RKO (cell line): ENCODE measurements at places on chromosomes 2 and 18.

DNA sequence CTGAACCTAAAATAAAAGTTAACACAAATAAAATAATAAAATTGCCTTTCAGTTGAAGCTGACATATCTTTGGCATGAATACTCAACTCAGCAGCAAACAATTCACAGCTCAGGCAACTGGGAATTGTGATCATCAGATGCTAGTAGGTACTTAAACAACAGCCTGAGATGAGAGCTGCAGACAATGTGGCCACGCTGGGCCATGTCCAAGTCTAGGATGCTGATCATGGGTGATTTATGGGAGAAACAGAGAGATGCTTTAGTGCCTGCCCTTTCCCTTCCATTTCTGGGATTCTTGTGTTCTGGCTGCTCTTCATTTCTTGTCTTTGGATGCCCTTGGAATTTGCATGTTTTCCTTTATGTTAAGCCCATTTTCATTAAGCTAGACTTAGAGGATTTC is 212.4 kb upstream of the CWC22 start:
- no peak for DNase-seq

- no peak for DNase-seq
These were observed 58.9 kb upstream of the KCNG2 start for GRCh38 chr18:79738581-79739439.

DNA sequence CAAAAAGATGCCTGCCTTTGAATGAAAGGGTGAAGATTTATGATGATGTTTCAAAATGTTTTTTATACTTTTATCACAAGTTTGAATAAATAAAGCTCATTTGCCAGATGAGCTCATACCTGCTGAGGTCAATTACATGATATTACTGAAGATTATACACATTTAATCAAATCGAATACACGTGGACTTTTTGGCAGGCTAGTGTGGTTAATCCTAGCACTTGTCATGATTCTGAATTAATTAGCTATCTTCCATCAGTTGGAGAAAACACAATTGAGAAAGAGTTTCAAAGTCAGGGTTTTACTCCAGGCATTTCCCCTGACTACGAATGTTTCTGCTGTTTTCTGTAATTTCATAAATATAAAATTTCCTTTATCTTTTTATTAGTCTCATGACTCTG is 54.4 kb downstream of the LRPPRC start:
- DNase-seq = no peak

DNA sequence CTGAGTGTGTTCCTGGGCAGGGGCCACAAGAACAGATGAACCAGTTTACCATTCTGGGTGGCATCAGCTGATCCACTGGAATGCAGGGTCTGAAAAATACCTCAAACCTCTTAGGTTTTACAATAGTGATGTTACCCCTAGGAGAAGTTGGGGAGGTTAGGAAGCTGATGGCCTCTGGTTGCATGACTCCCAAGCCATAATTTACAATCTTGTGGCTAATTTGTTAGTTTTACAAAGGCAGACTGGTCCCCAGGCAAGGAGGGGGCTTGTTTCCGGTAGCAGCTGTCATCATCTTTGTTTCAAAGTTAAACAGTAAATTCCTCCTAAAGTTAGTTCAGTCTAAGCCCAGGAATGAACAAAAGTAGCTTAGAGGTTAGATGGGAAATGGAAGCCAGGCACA is 113.8 kb upstream of the SLC38A11 start:
- no peak for DNase-seq

- no peak for DNase-seq
These were observed 369.7 kb downstream of the INSIG2 start for GRCh38 chr2:118457951-118458350.

GRCh38 chr2:178542161-178542560 is 61.9 kb downstream of the PLEKHA3 start:
- DNase-seq = no peak

DNA sequence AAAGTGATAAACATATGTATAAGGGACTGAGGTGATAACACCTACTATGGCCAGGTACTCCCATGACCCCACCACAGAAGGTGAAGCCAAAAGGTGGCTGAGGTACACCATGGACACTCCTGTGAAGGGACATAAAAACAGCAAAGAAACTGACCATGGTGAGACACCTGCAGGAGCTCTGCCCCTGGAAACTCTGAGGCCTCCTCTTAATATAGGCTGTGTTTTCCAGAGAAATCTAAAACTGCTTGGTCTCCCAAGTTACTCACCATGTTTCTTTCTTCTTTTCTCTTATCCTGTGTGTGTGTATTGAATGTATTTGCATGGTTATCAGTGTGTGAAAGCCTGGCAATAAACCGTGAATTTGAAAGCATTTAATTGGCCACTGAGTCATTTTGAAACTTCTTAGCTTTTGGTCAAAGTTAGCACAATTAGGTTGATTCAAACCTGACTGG is 739.3 kb upstream of the GCFC2 start:
- DNase-seq = no peak

GRCh38 chr2:190177249-190178040 is 114.9 kb upstream of the MSTN start:
- DNase-seq = no peak

- DNase-seq = no peak
These were observed 53.8 kb upstream of the FOSL2 start for GRCh38 chr2:28338831-28339321.

GRCh38 chr2:136008205-136008865 is 22.9 kb upstream of the DARS1 start:
- DNase-seq = no peak

DNA sequence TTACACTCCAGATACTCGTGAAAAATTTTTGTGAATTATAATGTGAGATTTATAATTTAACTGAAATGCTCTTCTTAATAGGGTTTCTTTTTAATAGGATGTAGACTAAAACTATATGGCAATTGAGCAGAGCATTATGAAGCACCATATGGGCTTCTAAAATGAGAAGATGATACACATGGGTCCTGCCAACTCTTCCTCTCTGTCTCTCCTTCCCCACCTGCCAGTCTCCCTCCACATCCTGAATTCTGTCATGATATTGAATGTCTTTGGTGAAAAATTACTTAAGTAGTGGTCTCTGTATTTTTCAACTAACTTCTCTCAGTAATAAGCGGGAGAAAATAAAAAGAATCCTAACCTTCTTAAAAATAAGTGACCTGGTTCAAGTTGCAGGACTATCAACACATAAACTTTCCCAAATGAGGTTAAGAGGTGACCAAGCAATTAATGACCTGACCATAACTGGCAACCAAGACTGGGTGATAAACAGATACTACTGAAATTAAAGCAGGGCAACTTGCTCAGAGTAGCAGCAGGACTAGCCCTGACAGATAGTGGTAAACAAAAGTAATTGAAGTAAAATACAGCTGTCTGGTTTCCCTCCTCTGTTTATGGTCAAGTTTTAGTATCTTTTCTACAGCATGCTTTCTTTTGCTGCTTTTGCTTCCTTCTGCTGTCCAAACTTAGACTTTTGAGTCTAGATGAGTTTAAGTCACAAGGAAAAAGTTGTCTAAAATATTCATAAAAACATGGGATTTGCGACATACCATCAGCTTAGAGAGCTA is 117.1 kb upstream of the PDE1A start:
- no peak for DNase-seq

DNA sequence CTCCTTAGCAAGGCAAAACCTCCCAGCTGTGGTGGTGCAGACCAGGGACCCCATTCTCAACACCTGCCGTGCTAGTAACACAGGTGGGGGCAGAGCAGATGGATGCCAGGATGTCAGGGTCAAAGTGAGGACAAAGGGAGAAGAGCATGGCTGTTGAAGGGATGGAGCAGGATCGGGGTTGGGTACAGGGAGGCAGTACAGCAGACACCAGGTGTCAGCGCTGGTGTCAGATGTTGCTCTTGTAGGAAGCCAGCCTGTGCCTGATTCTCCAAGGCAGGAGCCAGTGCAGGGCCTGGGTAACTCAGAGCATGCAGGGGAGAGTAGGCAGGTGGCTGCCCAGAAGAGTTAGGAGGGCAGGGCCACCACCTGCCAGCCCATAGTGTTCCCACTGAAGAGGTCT is 222.1 kb upstream of the SPRED2 start:
- no peak for DNase-seq

GRCh38 chr2:113088213-113088992 is 20.6 kb downstream of the IL1F10 start:
- DNase-seq = no peak
